Activated CD8-positive, alpha-beta T cell treated with anti-CD3 and anti-CD28 coated beads, Interleukin-2, amount 10 ng/mL, durations not matched to agents 7 days and 5 days (primary cell): ENCODE measurements at places on chromosomes 5 and 9. TPM values are rescaled to one million over a fixed set of nuclear protein-coding genes. Genes with fewer than 3 reads are reported as not detected.

DNA sequence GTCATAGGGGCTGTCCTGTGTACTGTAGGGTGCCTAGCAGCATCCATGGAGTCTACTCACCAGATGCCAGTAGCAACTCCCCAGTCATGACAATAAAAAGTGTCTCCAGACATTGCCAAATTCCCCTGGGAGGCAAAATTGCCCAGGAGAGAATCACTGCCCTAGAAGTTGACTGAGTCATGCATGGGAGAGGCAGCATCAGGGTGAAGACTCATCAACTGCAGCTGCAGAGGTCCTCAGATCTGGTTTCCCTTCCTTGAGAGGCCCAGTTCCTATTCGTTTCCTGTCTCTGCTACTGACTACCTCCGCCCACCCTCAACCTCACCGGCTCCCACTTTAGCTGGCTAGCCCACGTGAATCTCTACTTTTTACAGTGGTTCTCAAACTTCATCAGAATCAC lies 88.6 kb upstream of the AGXT2 start:
- DNase-seq, result no peak

DNA sequence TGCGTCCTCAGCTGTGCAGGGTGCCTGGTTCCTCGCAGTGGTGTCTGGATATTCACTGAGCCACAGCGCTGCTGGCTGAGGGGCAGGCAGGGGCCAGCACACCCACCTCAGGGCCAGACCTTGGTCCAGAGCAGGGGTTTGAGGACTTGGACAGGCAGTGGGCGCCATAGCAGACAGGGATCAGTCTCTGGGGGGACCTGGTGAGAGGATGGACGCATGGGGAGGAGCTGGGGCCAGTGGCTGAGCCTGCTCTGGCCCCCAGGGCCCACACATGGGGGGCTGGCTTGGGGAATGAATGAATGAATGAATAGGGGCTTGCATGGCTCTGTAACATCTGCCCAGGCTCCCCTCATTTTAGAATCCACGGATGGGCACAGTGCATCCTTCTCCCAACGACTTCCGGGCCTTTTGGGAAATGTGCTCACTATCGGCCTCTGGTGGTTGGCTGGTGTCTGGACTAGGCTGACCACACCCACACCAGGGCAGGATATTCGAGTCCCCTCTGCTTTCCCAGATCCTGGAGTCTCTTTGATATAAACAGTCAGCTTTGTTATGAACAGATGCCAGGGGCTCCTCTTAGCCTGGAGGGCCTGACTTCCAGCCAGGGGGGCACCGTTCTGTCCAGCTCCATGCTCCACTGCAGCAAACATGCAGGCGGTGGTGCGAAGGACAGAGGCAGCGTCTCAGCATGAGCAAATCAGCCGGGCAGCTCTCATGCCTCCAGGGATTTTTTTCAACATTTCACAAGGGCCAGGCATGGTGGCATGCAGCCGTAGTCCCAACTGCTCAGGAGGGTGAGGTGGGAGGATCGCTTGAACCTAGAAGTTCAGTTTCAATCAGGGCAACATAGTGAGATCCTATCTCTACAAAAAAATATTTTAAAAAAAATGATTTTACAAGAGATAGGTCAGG lies 62.6 kb downstream of the NEK6 start:
- peak; percentile 58 for DNase-seq

- DNase-seq, result no peak
Measured at GRCh38 chr9:118364266-118365106, 660.3 kb downstream of the TLR4 start.

The RAI14 gene
- total RNA-seq, result not detected

The SKIC3 gene
- 66.9 TPM for total RNA-seq

DNA sequence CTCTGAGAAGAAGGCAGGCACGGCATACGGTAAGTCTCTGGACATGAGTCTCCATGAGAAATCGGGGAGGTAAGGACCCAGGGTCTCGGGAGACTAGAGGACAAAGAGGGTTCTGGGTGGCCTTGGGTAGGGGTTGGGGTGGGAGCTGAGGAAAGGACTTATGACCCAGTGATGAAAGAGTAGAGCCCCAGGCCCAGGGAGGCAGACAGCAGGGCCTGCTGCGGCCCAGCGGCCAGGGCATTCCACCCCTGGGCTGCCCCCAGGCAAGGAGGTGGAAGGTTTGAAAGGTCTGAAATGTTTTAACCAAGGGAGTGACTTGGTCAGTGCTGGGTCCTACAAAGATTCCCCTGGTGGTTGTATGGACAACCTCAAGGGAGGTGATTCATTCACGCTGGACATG lies 89.1 kb downstream of the CRB2 start:
- no peak for DNase-seq

GRCh38 chr5:36355516-36355915 lies 53.8 kb upstream of the RANBP3L start:
- no peak for DNase-seq

DNA sequence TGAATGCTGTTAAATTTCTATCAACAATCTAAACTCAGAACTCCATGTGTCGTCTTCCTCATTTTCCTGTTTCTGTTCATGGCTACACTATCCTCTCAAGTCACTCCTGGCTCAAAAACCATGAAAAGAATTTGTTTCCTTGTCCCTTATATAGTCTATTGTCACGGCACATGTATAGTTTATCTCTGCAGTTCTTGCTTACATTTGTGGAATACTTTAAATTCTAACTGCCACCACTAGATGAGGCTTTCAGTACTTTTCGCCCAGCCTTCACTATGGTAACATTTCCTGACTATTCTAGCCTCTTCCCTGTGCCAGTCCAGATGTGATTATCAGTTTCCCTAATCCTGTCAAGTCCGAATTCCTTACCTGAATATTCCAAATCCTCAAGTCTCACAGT lies 34.6 kb downstream of the PKD2L2 start:
- no peak for DNase-seq

- DNase-seq, result no peak
Measured at GRCh38 chr9:17536027-17536426, 42.8 kb upstream of the SH3GL2 start.

DNA sequence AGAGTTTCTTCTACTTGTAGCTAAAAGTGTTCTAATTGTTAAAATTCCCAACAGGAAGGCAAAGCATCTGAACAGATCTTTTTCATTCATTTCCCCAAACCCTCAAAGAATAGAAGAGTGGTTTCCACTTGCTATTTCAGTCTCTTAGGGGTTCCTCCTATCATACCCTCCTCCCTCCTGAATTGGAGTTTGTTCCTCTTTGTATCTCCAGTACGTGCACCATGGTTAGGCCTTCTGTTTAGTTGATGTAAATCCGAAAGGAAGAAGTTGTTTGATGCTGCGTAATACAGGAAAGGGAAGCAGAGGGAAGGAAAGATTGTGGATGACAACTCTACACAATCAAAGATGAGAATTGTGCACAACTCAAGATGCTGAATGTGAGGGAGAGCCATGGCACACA lies 303.6 kb downstream of the PIK3R1 start:
- DNase-seq, result no peak
